ENCODE measurements at places on chromosomes 3 and 15. TPM values are rescaled to one million over a fixed set of nuclear protein-coding genes. Genes with fewer than 3 reads are reported as not detected.

IGSF10 gene
- total RNA-seq = 2.5 TPM

FAM174B gene
- total RNA-seq = 17.9 TPM

TM4SF1 gene
- total RNA-seq = 94.5 TPM

CTXND1 gene
- total RNA-seq = 5.2 TPM

TERC gene
- 608 TPM for total RNA-seq

KLHL40 gene
- total RNA-seq = 38.8 TPM

FAM107A gene
- total RNA-seq = 4.3 TPM

AADACL2 gene
- total RNA-seq = not detected

CPN2 gene
- 0.12 TPM for total RNA-seq

CTXN2 gene
- not detected for total RNA-seq

MESP1 gene
- total RNA-seq = 1.3 TPM

CIB2 gene
- total RNA-seq = 14.0 TPM

SPRED1 gene
- 40.4 TPM for total RNA-seq

BTD gene
- total RNA-seq = 28.7 TPM

GOLGA6L7 gene
- not detected for total RNA-seq

SELENOK gene
- 27.4 TPM for total RNA-seq

CPLX3 gene
- not detected for total RNA-seq

CD276 gene
- total RNA-seq = 112 TPM
